ENCODE measurements at places on chromosomes 3 and 15. TPM values are rescaled to one million over a fixed set of nuclear protein-coding genes. Genes with fewer than 3 reads are reported as not detected.

Gene CAND2
- polyA plus RNA-seq = 0.78 TPM

- H3K36me3 ChIP-seq = no peaks in the 10 kb centered on the region
- H3K27ac ChIP-seq = no peak overlapping the region
- DNase-seq = no peak
- peaks cover 17% of the 10 kb centered on the region for H3K4me1 ChIP-seq
Measured at GRCh38 chr15:63372018-63372705, 9.5 kb downstream of the CA12 start.

Gene KBTBD13
- polyA plus RNA-seq = not detected

- H3K36me3 ChIP-seq = no peaks in the 10 kb centered on the region
- H3K4me1 ChIP-seq = no peaks in the 10 kb centered on the region
- H3K27ac ChIP-seq = no peak overlapping the region
- DNase-seq = no peak
- no peaks in the 10 kb centered on the region for H3K27me3 ChIP-seq
Measured at GRCh38 chr3:166243511-166243910, 406.3 kb upstream of the BCHE start.

Gene CPNE9
- polyA plus RNA-seq = 0.22 TPM

- no peak for DNase-seq
- peak overlapping the region; percentile 1 for H3K4me3 ChIP-seq
- H3K27me3 ChIP-seq = peaks cover 90% of the 10 kb centered on the region
- H3K36me3 ChIP-seq = no peaks in the 10 kb centered on the region
- H3K4me1 ChIP-seq = peaks cover 6% of the 10 kb centered on the region
Measured at GRCh38 chr15:96343113-96344059, 12.9 kb downstream of the NR2F2 start.

Gene TMEM40
- 0.59 TPM for polyA plus RNA-seq

DNA sequence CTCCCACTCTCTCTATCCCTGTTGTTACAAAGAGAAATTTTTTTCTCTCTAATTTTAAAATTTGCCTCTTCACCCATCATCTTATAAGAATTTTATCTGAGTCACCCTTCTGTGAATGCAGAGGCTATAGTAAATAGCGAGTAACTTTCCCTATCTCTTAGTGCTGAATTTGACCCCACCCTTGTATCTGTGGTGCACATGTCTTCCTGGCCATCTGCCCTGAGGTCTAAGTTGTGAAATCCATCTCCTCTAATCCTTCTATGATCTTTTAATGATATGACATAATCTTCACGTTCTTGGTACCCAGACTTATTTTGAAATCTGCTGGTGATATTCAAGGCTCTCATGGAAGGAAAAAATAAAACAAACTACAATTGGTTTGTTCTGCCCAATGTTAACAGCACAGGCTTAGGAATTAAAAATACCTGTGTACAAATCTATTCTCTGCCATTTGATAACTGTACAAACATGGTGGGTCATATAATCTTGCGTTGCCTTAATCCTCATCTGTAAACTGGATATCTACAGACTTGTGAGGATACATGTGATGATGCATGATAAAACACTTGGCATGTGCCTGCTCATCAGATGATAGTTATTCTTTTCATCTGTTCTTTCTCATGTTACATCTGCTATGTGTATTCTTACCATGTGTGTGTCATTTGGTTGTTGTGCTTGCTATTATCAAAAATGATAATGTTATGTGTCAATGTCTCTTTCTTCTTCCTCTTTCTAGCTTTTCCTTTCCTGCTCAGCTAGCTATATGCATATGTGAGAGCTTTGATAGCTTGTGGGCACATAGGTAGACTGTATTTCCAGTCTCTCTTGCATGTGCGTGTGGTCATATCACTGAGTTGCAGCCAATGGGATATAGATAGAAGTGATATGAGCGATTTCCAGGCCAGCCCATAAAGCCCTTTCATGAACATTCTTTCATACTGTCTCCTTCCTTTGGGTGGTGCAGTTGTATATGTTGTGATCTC is 13.7 kb upstream of the CCR3 start:
- peaks cover 36% of the 10 kb centered on the region for H3K4me1 ChIP-seq
- no peak overlapping the region for H3K27ac ChIP-seq
- no peaks in the 10 kb centered on the region for H3K27me3 ChIP-seq
- no peak for DNase-seq

DNA sequence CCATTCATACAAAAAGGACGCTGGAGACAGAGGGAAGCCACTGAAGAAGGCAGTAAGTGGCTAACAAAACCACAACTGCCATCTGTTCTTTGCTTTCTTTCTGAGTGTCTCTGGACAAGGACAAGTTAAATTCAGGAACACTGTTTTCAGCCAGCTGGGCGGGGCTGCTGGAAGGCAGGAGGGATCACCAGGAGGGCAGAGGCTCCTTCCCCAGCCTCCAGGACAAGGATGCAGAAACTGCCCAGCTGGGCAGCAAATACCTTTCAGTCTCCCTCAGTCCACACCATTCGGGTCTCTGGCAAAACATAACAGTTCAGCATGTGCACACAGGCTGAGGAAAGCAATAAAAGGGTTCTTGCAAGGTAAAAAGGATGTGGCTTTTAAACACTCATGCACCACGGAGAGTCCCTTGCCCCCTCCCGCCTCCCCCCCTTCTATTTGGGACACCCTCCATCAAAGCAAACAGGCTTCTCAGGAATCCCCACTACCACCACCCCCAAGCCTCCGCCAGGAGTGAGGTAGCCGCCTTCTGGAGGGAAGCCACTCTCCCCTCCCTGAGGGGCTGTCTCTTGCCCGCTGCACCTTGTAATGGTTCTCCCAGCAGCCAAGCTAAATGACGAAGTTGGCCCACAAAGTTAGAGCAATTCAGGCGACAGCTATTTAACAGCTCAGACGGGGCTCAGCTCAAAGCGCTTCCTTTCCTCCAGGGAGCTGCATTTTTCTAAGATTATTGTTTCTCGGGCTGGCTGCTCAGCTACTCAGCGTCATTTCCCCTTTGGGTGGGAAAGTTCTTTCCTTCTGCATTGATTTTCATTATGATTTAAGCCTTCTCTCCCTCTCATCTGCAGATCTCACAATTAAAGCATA is 3.8 kb downstream of the HEG1 start:
- peak overlapping the region; percentile 2 for H3K4me3 ChIP-seq
- DNase-seq = peak; percentile 82
- H3K36me3 ChIP-seq = no peaks in the 10 kb centered on the region
- no peaks in the 10 kb centered on the region for H3K27me3 ChIP-seq
- peak overlapping the region; percentile 94 for H3K27ac ChIP-seq

GRCh38 chr3:39716849-39717248 is 92.6 kb upstream of the MYRIP start:
- H3K4me3 ChIP-seq = no peak overlapping the region
- H3K27ac ChIP-seq = no peak overlapping the region
- no peaks in the 10 kb centered on the region for H3K4me1 ChIP-seq
- H3K27me3 ChIP-seq = no peaks in the 10 kb centered on the region
- DNase-seq = no peak
- no peaks in the 10 kb centered on the region for H3K36me3 ChIP-seq

Gene ACKR2
- 0.42 TPM for polyA plus RNA-seq

DNA sequence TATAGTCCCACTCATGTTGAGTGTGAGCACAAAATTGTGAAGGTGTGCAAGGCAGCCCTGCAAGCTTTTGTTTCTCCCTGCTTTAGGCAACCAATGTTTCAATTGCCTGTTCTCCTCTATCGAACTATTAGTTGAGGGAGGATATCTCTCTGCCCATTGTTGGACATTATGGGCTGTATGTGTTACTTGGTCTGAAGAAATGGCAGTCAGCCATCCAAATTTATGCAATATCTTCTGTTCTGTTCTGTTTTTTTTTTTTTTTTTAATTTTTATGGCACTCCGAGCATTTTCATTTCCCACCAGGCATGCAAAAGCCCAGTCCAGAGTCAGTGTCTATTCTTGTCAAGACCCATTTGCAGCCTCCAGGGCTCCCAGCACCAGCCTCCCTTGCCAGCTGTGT is 44.0 kb downstream of the ANAPC13 start:
- no peak overlapping the region for H3K27ac ChIP-seq
- H3K4me1 ChIP-seq = no peaks in the 10 kb centered on the region
- H3K4me3 ChIP-seq = no peak overlapping the region
- DNase-seq = no peak

Gene C15orf62
- polyA plus RNA-seq = 0.39 TPM

- no peaks in the 10 kb centered on the region for H3K27me3 ChIP-seq
- no peaks in the 10 kb centered on the region for H3K36me3 ChIP-seq
- DNase-seq = no peak
- no peak overlapping the region for H3K27ac ChIP-seq
- peaks cover 12% of the 10 kb centered on the region for H3K4me1 ChIP-seq
Measured at GRCh38 chr3:160134454-160134853, 90.8 kb upstream of the C3orf80 start.

- no peaks in the 10 kb centered on the region for H3K36me3 ChIP-seq
- no peak overlapping the region for H3K27ac ChIP-seq
- no peak overlapping the region for H3K4me3 ChIP-seq
- H3K4me1 ChIP-seq = peaks cover 7% of the 10 kb centered on the region
- no peaks in the 10 kb centered on the region for H3K27me3 ChIP-seq
- DNase-seq = no peak
Measured at GRCh38 chr3:194476784-194477183, 10.0 kb downstream of the ATP13A3 start.

DNA sequence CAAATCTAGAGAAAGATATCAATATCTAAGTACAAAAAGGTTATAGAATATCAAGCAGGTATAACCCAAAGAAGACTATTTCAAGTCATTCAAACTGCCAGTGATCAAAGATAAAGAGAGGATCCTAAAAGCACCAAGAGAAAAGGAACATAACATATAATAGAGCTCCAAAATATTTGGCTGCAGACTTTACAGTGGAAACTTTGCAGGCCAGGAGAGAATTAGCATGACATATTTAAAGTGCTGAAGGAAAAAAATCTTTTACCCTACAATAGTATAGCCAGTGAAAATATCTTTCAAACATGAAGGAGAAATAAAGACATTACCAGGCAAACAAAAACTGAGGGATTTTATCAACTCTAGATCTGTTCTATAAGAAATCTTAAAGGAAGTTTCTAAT is 254.3 kb upstream of the ARHGEF26 start:
- H3K4me3 ChIP-seq = no peak overlapping the region
- no peak for DNase-seq
- H3K36me3 ChIP-seq = no peaks in the 10 kb centered on the region
- no peaks in the 10 kb centered on the region for H3K4me1 ChIP-seq
- no peak overlapping the region for H3K27ac ChIP-seq
- no peaks in the 10 kb centered on the region for H3K27me3 ChIP-seq

DNA sequence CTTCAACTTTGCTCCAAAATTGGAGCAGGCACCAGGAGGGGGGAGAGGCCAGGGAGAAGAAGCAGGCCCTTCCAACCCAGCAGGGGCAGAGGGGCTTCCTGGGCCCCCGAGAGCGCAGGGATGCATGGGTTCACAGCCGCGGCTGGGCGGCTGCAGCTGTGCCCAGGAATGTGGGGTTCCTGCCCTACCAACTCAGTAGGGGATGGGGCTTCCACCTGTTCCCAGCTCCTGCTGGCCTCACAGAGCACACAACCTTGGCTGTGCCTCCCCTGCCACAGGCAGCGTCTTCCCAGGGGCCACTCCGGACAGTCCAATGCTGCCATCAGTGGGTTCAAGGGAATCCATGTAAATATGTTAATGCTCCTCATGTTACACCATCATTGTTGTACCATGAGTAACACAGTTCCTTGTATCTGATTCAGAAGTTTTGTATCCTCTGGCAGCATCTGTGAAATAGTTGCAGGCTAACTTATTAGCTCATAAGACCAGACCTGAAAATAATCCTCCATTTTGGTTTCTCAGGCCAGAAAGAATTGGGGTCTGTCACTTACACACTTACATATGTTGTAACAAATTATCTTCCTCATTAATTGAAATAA is 12.1 kb upstream of the SIAH2 start:
- no peak overlapping the region for H3K4me3 ChIP-seq
- H3K27me3 ChIP-seq = no peaks in the 10 kb centered on the region
- H3K4me1 ChIP-seq = no peaks in the 10 kb centered on the region

GRCh38 chr3:138412821-138413551 is 21.4 kb upstream of the ESYT3 start:
- peaks cover 7% of the 10 kb centered on the region for H3K4me1 ChIP-seq
- H3K27ac ChIP-seq = no peak overlapping the region
- DNase-seq = no peak
- H3K27me3 ChIP-seq = no peaks in the 10 kb centered on the region
- no peaks in the 10 kb centered on the region for H3K36me3 ChIP-seq
- H3K4me3 ChIP-seq = no peak overlapping the region

Gene TIMMDC1
- polyA plus RNA-seq = 57.1 TPM

- no peaks in the 10 kb centered on the region for H3K4me1 ChIP-seq
- H3K4me3 ChIP-seq = no peak overlapping the region
- no peak overlapping the region for H3K27ac ChIP-seq
- no peaks in the 10 kb centered on the region for H3K27me3 ChIP-seq
- no peak for DNase-seq
Measured at GRCh38 chr3:114800272-114801031, 346.6 kb downstream of the ZBTB20 start.

GRCh38 chr3:131883711-131884407 is 151.0 kb downstream of the CPNE4 start:
- no peak overlapping the region for H3K27ac ChIP-seq
- no peak for DNase-seq
- no peak overlapping the region for H3K4me3 ChIP-seq
- H3K36me3 ChIP-seq = no peaks in the 10 kb centered on the region
- no peaks in the 10 kb centered on the region for H3K27me3 ChIP-seq

DNA sequence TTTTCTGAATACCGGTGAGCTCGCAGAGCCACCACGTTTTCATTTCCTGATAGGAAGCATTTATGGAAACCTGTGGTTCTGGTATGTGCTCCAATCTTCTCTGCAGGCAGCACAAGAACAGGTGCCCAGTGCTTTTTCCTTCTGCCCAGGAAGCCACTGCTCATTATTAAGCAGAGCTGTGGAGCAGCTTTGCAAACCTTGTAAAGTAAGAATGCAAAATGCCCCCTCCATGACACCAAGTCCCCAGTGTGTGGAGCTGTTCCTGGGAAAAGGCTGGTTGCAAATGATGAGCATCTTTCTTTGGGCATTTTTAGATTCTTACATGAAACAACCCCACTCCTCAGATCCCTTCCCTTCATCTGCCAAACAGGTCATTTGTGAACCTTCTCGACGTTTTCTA is 65.7 kb upstream of the MRPL3 start:
- no peak overlapping the region for H3K27ac ChIP-seq
- DNase-seq = no peak
- no peaks in the 10 kb centered on the region for H3K36me3 ChIP-seq
- no peak overlapping the region for H3K4me3 ChIP-seq

GRCh38 chr3:28799084-28799483 is 450.5 kb upstream of the AZI2 start:
- no peak for DNase-seq
- no peaks in the 10 kb centered on the region for H3K27me3 ChIP-seq
- no peaks in the 10 kb centered on the region for H3K36me3 ChIP-seq
- H3K27ac ChIP-seq = no peak overlapping the region
- no peak overlapping the region for H3K4me3 ChIP-seq
- H3K4me1 ChIP-seq = no peaks in the 10 kb centered on the region

- peak overlapping the region; percentile 99 for H3K27ac ChIP-seq
- no peak for DNase-seq
- no peaks in the 10 kb centered on the region for H3K27me3 ChIP-seq
- peaks cover 87% of the 10 kb centered on the region for H3K4me1 ChIP-seq
Measured at GRCh38 chr3:52279596-52279995, 1.1 kb upstream of the WDR82 start.

GRCh38 chr15:53116169-53116568 is 326.0 kb upstream of the ONECUT1 start:
- no peaks in the 10 kb centered on the region for H3K4me1 ChIP-seq
- H3K4me3 ChIP-seq = no peak overlapping the region
- no peak overlapping the region for H3K27ac ChIP-seq
- DNase-seq = no peak
